ENCODE measurements at places on chromosomes 2 and 18. TPM values are rescaled to one million over a fixed set of nuclear protein-coding genes. Genes with fewer than 3 reads are reported as not detected.

GRCh38 chr18:26097563-26097962, 7.2 kb upstream of the SS18 start:
- DNase-seq, result no peak

- DNase-seq, result no peak
These were observed 213.7 kb upstream of the RAB6C start for GRCh38 chr2:129765678-129766351.

GRCh38 chr2:11746376-11746806, at the start of gene LPIN1:
Gene LPIN1 (plus strand): TSS chr2:11746632. CDS start chr2:11765542, 18,910 bp downstream.
- peak; percentile 89 for DNase-seq

GRCh38 chr2:45711224-45711623, 59.7 kb downstream of the PRKCE start:
- no peak for DNase-seq

GRCh38 chr2:173373290-173373689, 18.6 kb downstream of the CDCA7 start:
- DNase-seq, result no peak

The RBBP8 gene
- polyA plus RNA-seq, result 10.4 TPM

DNA sequence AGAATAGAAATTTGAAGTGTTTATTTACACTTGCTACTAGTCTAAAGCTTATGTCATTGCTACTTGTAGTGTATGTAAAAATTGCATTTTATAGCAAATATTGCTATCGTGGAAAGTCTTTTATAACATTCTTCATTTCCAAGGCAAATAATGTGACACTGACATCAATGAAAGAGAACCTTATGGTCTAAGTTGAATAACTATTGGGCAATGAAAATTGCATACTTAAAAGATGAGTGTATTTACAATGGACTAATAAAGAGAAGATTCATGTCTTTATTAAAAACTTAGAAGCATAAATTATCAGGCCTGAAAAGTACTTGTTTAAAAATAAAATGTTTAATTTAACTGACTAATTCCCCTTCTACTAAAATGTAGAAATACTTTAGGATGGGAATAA, 82.2 kb downstream of the LRP1B start:
- DNase-seq, result no peak

GRCh38 chr2:164044622-164045021, 308.8 kb upstream of the FIGN start:
- DNase-seq, result no peak

GRCh38 chr2:62409442-62409841, 96.6 kb downstream of the TMEM17 start:
- no peak for DNase-seq

All from hindlimb muscle (tissue), 1 donor.